Substantia nigra (tissue), 51 donors: ENCODE measurements at places on chromosomes 4 and X.
A peak's percentile ranks its signal among the peaks of the same experiment; 100 is the strongest.

GRCh38 chr4:62474802-62475201 is 1274.7 kb downstream of the ADGRL3 start:
- DNase-seq = no peak

DNA sequence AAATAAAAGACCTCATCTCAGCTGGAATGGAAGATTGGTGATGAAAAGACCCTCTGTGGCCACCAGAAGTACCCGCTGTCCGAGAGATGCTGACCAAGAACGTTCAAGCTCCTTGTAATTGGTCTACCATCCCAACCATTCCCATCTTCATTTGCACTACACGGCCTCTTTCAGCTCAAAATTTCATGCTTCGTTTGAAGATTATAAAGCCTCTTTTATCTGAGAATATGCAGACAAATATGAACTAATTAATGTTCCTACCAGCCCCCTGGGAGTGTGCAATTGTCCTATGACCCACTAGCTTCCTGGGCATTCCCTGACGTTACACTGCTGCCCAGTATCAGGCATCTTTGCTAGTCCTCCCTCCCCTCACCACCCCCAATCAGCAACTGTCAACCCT is 583.7 kb downstream of the MID1IP1 start:
- DNase-seq = no peak

GRCh38 chr4:86818211-86818610 is 31.0 kb downstream of the SLC10A6 start:
- DNase-seq = no peak

DNA sequence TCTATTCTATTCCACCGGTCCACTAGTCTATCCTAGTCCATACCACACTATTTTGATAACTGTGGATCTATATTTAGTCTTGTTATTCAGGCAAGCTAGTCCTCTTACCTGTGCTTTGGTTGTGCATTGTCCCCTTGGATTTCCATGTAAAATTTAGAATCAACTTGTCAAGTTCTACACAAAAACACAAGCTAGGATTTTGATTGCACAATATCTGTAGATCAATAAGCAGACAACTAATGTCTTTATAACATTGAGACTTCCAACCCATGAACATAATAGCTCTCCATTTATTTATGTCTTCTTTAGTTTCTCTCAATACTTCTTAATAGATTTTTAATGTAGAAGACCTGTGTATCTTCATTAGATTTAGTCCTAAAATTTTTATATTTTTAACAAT is 10.2 kb upstream of the BBS12 start:
- no peak for DNase-seq

- DNase-seq = no peak
Observed at GRCh38 chr4:118911238-118911703, 22.6 kb downstream of the SYNPO2 start.

- DNase-seq = no peak
Observed at GRCh38 chr4:85751866-85752265, 276.9 kb downstream of the ARHGAP24 start.

- no peak for DNase-seq
Observed at GRCh38 chr4:178480105-178480504, 1037.9 kb upstream of the AGA start.

DNA sequence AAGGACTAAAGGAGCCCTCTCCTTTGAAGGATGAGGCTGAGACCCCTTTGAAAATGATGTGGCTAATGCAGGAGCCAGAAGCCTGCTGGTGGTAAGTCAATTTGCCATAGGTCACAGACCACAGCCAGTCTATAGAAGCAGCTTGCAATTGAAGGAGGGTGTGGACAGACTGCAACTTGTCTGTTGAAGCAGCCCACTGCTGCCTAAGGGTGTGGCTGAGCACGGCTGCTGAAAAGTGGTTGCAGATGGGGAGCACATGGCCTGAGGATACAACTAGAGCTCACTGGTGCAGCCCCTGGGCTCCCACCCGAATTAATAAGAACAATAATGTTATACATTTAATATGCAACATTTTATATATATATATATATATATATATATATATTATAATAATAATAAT is 11.4 kb upstream of the EXOC1L start:
- no peak for DNase-seq

GRCh38 chr4:69731847-69732246 is 28.6 kb downstream of the SULT1B1 start:
- DNase-seq = no peak

DNA sequence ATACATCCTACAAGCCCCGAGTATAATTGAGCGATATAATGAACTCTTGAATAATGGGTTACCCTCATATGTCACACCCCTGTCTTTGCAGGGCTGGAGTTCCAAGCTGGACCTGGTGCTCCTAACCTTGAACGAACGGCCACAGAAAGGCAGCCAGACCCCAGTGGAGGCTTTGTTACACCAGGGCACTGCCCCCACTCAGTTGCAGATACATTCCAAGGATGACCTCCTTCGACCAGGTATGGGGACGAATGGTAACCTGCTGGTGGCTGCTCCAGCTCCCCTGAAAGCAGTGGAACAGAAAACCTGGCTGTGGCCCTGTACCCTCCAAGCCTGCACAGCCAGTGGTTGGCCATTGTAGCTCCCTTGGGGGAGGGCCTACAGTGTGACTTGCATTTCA is 56.6 kb upstream of the CCDC149 start:
- DNase-seq = no peak

- DNase-seq = no peak
Observed at GRCh38 chr4:168558599-168558998, 61.7 kb downstream of the PALLD start.

GRCh38 chrX:86016139-86016538 is 31.2 kb downstream of the CHM start:
- DNase-seq = no peak

GRCh38 chrX:111083081-111083480 is 12.9 kb upstream of the PAK3 start:
- DNase-seq = no peak

- no peak for DNase-seq
Observed at GRCh38 chrX:127038065-127038464, 218.5 kb downstream of the PRR32 start.

GRCh38 chrX:148599404-148599803 is 99.0 kb downstream of the AFF2 start:
- no peak for DNase-seq

GRCh38 chrX:138872537-138872936 is 161.0 kb upstream of the FGF13 start:
- DNase-seq = no peak

- no peak for DNase-seq
Observed at GRCh38 chrX:136165406-136165805, 18.1 kb downstream of the FHL1 start.

DNA sequence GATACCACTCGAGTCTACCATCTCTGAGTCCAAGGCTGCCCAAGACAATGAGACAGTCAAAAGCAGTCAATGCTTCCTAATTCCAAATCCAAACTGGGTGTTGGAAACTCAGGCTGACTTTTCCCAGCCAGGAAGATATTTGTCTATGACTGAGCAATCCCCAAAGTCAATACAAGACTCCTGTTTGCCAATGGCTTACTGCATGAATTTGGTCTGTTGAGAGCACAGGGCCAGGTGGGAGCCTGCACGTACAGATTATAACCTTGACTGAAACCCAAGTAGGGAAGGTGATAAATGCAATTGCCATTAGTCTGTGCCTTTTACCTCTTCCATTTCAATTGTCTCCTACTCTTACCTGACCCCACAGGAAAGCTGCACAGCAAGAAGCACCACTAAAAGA is 72.6 kb upstream of the PPARGC1A start:
- DNase-seq = no peak

GRCh38 chr4:186699298-186699697 is 24.4 kb downstream of the FAT1 start:
- no peak for DNase-seq

GRCh38 chr4:66943112-66943511 is 602.2 kb downstream of the CENPC start:
- DNase-seq = no peak

GRCh38 chr4:81594490-81595159 is 122.9 kb upstream of the RASGEF1B start:
- no peak for DNase-seq

DNA sequence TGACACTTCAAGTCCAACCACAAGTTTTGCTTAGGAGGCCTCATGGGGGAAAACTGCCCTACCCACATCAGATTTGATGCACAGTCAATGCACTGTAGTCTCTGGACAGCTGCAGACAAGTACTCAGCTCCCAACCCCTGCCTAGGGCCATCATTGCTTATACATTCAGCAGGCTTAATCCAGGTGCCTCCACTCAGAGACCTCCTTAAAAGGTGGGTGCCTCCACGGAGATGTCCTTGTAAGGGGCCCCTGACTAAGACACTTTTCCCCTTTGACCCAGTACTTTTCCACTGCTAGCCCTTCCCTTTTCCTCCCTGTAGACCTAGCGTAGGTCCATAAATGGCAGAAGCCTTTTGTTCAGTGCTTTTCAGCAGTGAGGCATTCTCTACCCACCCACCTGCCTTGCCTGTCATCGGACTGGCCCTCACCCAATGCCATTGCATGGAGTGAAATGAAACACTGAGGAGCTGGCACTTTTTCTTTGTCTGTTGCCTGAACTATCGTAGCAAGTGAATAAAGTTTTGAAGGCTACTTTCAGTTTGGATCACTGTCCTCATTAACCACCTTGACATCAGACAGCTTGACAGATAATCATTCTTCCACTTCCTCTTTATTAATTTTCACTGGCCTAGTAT is 23.8 kb upstream of the PLK4 start:
- DNase-seq = no peak

GRCh38 chrX:118254611-118255010 is 91.3 kb upstream of the WDR44 start:
- peak; percentile 1 for DNase-seq

- no peak for DNase-seq
Observed at GRCh38 chr4:140309124-140309870, 64.1 kb upstream of the SCOC start.

DNA sequence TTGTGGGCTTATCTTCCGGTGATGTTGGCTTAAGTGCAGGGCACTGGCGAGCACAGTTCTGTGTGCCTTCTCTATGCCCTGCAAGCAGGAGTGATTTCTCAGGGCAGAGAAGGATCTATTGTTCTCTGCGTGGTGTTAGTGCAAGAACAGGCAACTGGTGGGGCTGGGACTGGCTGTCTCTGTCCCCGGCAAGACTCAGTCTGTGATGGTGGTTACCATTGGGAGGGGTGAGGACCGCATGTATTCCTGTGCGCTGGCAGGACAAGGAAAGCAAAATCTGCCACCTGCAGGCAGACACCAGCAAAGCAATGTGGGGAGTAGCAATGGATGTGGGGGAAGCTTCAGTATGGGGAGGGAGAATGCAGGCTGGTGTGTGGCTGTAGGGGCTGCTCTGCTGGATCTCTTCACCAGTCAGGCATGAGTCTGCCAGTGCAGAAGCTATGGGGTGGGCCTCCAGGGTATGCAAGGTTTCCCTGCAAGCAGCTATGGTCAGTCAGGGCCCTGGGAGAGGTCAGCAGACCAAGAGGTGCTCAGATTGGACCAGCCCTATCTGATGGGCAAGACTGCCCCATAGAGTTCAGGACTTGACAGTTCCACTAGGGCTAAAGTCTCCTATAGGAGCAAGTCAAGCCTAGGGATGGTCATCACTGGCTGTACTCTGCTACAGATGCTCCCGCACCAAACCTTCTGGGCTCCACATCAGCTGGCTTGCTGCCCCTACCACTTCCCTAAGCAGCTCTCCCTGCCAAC is 16.8 kb downstream of the PF4 start:
- DNase-seq = no peak

- no peak for DNase-seq
Observed at GRCh38 chrX:13471269-13471668, 98.1 kb upstream of the EGFL6 start.

DNA sequence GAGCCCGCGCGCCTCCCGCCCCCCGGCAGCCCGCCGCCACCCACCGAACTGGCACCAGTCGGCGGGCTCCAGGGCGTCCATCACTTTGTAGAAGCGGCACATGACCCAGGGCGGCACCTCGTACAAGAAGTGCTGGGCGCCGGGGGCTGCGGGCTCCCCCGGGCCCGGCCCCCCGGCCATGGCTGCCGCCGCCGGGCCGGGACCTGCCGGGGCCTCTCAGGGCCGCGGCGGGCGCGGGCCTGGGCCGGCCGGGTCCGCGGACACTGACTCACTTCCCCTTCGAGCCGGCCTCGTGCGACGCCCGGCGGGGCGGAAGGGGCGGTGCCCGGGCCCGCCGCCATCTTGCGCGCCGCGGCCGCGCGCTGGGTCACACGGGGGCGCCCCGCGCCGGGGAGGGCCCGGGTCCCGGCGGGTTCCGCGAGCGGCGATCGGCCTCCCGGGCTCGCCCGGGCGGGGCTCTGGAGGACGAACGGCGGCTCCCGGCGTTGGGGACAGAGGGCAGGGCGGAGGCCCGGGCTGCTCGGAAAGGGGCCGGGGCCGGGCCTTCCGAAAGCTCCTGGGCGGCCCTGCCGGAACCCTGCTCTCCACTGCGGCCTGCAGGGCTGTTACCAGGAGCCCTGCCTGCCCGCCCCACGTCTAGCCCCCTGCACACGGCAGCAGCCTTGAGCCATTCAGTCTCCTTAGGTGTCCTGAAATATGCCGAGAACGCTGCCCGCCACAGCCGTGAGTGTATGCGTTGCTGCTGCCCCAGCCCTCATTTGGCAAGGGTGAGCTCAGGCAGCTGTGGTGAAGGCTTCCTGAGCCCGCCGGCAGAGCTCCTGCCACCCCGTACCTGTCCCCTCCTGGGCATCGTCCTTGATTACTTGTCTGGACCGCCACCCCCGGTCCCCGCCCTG is at the start of gene IRAK1:
TSS of gene IRAK1 (minus strand) at position 270 of the 896 bp plus-strand sequence. CDS start at position 180, 90 bp downstream.
- no peak for DNase-seq

DNA sequence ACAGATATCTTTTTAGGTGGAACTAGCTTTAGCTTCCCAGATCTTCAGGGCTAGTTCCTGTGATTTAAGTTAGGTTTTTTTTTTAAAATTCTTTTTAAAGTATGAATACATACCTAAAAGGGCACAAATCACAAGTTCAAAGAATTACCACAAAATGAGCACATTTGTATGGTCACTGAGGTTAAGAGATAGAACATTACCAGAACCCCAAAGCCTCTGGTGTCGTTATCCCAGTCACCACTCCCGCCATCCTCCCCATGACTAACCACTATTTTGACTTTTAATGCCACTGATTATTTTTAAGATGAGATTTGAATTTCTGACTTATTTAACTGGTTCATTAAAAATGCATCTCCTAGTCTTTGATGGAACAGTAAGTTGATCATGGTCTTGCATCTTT is 5.4 kb downstream of the PGK1 start:
- no peak for DNase-seq

DNA sequence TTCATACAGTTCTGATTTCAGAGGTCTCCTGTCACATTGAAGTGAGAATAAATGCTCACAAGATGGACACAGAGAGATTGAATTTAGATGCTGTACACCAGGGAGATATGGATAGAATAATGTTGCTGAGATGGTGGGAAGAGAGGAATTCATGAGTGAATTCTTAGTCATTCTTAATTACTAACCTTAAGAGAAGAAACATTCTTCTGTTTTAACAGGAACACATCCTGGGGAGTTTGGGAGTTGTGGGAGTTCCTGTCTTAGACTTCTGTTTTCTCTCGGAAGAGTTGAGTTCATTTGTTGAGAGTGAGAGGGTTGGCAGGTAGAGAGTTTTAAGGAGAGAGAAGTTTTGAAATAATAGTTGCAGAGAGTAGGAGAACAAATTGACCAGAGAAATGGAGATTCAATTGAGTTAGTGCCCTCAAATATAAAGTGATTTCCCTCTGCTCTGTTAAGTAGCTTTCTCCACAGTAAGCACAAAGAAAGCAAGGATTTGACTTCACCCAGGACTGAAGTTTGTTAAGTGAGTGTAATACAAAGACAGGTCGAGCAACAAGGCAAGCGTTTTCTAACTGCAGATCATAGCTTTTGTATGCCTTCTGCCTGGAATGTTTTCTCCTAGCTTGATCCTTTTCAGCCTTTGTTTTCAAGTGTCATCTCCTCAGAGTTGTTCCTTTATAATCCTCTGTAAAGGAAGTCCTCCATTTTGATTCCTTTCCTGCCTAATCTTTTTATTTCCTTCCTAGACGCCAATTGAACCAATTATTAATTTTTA is 205.9 kb downstream of the RAPGEF2 start:
- DNase-seq = no peak
